Activated T-helper 17 cell treated with anti-CD3 and anti-CD28 coated beads, Interleukin-2, amount 50 U/mL, for 72 hours (primary cell): ENCODE measurements at places on chromosomes 6 and 20.
A peak's percentile ranks its signal among the peaks of the same experiment; 100 is the strongest.

DNA sequence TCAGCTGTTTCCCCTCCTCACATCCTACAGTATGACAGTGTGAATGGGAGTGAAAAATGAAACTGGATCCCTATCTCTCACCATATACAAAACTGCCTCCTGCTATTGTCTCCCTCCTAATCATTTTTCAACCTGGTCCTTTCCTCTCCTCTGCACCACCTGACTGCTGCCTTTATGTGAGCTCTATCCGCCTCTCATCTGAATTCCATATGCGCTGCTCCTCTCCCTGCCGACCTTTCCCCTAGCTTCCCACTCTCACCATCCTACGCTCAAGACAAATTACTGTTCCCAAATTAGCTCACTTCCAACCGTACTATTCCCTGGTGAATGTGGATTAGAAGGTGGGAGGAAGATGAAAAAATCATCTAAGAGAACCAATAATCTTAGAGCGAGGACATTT is 148.4 kb upstream of the FBXL4 start:
- ATAC-seq = no peak

GRCh38 chr6:110324548-110324947 is 33.6 kb downstream of the METTL24 start:
- ATAC-seq = no peak

- no peak for ATAC-seq
Measured at GRCh38 chr6:35573495-35574110, 60.9 kb upstream of the TULP1 start.

- peak; percentile 31 for ATAC-seq
Measured at GRCh38 chr6:96789871-96790270, 47.4 kb downstream of the GPR63 start.

GRCh38 chr6:25302677-25303128 is 23.5 kb downstream of the CARMIL1 start:
- ATAC-seq = no peak

- ATAC-seq = peak; percentile 89
Measured at GRCh38 chr20:32574296-32575226, 10.6 kb downstream of the NOL4L start.

- ATAC-seq = no peak
Measured at GRCh38 chr6:148200293-148200692, 142.3 kb upstream of the SASH1 start.

- ATAC-seq = no peak
Measured at GRCh38 chr6:42443312-42444060, 8.2 kb downstream of the TRERF1 start.

GRCh38 chr20:58944610-58945009 is 36.4 kb upstream of the NELFCD start:
- no peak for ATAC-seq

GRCh38 chr20:54727490-54727889 is 252.1 kb downstream of the DOK5 start:
- no peak for ATAC-seq

GRCh38 chr6:32886681-32887383 is 32.8 kb downstream of the PSMB9 start:
- no peak for ATAC-seq

DNA sequence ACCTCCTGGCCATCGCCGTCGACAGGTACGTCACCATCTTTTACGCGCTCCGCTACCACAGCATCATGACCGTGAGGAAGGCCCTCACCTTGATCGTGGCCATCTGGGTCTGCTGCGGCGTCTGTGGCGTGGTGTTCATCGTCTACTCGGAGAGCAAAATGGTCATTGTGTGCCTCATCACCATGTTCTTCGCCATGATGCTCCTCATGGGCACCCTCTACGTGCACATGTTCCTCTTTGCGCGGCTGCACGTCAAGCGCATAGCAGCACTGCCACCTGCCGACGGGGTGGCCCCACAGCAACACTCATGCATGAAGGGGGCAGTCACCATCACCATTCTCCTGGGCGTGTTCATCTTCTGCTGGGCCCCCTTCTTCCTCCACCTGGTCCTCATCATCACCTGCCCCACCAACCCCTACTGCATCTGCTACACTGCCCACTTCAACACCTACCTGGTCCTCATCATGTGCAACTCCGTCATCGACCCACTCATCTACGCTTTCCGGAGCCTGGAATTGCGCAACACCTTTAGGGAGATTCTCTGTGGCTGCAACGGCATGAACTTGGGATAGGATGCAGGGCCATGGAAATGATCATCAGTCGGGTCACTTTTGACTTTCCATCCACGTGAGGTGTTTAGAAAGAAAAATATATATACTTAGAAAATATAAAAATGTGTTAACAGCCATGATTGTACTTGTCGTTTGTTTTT is 868 bp downstream of the MC3R start:
- no peak for ATAC-seq

DNA sequence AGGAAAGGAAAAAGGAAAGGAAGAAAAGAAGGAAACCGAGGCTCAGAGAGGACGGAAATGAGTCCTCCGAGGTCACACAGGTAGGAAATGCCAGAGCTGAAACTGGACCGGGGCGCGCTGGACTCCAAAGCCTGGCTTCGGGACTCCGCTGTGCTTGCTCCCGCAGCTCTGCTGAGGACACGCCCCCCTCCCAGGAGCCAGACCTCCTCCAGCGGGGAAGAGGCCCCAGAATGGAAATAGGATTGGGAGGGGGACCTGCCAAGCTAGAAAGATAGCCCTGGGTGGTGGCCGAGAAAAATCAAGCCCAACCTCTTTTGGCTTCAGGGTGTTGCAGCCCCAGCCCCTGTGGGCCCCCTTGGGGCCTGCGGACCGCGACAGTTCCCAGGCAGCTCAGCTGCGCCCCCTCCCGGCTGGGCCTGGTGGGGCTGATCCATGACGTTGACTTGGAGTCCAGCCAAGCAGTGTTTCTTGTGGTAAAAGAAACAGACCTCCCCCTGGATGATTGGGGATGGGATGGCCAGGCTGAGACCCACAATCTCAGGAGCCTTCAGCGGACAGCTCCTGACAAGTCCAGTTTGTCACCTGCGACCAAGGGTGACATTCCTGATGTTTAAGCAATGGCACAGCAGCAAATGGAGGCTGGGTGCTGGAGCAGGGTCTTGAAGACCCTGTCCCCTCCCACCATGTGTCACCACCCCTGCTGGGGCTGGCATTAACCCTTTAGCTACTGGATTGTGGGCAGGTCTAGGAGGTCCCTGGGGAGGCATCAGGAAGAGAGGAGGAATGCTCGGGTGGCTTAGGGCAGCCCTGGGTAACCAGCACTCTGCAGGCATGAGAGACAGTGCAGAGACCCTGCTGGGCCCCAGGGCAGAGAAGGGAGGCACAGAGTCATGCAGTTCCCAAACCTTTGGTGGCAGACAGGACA is 55.4 kb downstream of the RIPOR3 start:
- ATAC-seq = peak; percentile 51

- ATAC-seq = no peak
Measured at GRCh38 chr6:149134511-149134933, 183.0 kb upstream of the TAB2 start.

DNA sequence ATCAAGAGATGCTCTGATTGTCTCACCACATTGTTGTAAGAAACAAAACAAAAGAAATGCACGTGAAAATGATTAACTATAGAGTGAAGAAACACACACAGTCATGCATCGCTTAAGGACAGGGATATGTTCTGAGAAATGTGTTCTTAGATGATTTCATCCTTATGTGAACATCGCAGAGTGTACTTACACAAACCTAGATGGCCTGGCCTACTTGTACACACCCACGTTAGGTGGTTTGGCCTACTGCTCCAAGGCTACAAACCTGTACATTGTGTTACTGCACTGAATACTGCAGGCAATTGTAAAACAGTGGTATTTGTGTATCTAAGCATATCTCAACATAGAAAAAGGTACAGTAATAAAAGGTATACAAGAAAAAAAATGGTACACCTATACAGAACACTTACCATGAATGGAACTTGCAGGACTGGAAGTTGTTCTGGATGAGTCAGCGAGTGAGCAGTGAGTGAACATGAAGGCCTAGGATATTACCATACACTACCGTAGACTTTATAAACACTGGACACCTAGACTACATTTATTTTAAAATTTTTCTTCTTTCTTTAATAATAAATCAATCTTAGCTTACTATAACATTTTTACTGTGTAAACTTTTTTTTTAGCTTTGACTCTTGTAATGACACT is 48.6 kb downstream of the FKBP5 start:
- ATAC-seq = peak; percentile 81

DNA sequence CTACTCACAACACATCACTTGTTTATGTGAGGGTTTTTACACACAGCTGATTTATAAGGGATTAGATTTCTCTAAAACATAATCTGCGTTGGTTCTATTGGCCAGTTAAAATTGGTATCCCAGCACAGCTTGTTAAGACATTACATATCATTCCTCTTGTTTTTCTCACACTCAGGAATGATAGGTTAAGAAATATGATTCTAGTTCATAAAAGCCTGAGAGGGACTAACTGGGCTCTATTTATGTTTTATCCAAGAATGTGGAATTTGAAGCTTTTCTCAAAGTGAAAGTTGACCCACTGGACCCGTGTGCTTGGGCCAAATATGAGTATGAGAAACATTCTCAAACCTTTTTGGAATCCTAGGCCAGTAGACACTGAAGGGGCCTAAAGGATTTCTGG is 117.3 kb downstream of the TMEM170B start:
- no peak for ATAC-seq

GRCh38 chr6:148760568-148761526 is 14.0 kb downstream of the UST start:
- ATAC-seq = peak; percentile 62

- ATAC-seq = no peak
Measured at GRCh38 chr6:133034509-133035206, 206.5 kb upstream of the EYA4 start.

GRCh38 chr6:134630508-134631121 is 312.7 kb upstream of the SGK1 start:
- no peak for ATAC-seq

- ATAC-seq = peak; percentile 85
Measured at GRCh38 chr6:142679907-142680700, 264.9 kb downstream of the HIVEP2 start.

DNA sequence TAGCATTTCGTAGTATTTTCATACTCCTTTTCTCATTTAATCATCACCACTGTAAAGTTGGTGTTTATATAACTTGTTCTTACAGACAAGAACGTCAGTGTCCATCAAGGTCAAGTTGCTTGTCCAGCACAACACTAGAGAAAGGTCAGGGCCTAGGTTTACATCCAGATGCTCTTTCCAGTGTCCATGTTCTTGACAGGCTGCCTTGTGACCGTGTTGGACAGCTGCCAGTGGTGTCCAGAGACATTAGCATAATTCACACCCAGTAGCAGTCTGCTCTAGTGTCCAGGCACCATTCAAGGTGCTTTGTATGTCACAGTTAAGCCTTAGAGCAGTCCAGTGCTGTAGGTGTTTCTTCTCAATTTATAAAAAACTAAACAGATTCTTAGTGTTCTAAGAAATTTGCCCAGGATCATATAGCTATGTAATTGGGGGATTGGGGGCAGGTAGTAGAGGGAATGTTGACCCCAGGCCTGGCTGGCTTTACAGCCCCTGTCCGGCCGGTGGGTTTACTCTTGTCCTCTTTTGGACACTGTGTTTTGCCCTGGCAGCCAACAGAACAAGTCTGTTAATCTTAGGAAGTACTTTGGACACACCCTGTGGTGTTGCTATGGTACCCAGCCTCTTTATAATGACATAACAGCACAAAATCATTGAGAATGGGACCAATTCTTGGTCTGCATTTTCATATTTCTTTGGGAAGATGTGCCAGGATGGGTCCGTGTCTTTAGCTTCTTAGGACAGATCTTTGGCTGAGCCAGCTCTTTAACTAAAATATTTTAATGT is 8.0 kb downstream of the STK35 start:
- ATAC-seq = no peak
